ENCODE measurements at places on chromosomes 4 and X.

DNA sequence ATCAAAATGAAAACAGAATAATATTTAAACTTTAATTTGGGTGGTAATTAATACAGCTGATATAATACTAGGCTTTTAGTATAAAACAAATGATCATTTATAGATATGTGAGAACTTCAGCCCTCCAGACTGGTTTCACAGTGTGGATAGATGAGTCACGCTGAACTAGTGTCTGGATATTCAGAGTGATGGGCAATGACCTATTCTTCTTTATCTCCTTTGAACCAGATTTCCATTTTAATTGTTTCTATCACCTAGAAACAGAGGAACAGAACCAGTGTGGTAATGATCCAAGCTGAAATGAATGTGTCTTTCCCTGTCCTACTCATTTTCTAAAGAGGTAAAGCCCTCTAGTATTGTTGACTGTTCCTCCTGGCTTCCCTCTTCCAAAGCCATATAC lies 155.2 kb upstream of the GK2 start:
- DNase-seq: no peak

GRCh38 chrX:48456628-48457331 lies 13.3 kb downstream of the SLC38A5 start:
- DNase-seq: no peak

GRCh38 chr4:123826896-123827295 lies 430.3 kb downstream of the SPRY1 start:
- DNase-seq: no peak

DNA sequence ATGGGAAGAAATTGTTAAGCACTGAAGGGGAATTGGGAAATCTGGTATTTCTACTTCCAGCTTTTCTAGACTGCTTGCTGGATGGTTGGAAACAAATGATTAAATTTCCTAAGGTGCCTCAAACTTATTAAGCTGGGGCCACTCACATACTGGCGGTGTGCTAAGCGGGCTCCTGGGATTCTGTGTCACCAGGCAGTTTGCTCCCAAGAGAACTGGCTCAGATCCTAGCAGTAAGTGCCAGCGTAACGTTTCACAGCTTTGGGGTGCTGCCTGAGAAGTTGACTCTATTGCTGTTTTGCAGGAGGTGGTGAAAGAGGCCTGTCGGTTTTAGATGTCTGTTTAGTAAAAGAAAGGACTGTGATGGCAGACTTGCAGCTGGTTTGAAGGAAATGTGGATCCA lies 6.9 kb upstream of the REELD1 start:
- no peak for DNase-seq

DNA sequence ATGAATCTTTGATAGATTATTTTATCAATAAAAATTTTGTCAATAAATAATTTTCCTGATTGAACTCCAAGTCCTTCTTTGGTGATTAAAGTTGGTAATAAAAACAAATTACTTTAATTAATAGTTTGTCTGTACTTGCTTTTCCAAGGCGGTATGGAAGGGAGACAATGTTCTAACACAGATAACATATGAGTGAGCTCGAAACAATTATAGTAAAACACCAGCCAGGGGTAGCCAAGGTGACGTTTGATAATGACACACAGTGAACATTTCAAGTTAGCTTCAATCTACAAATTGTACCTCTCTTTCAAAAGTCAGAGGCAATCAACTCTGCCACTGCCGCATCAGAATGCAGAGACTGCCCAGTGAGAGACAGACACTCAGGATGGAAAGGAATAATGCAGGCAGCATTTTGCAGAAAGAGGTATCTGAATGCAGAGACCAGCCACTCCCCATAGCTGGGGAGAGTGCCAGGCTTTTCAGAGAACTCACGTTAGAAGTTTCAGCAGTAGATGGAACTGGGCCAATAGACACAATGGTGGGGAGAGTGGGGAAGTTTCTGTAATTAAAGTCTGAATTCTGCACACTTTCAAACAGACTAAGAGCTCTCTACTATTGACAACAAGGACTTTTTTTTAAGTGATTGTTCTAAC lies 18.1 kb upstream of the ATOH1 start:
- DNase-seq: no peak

DNA sequence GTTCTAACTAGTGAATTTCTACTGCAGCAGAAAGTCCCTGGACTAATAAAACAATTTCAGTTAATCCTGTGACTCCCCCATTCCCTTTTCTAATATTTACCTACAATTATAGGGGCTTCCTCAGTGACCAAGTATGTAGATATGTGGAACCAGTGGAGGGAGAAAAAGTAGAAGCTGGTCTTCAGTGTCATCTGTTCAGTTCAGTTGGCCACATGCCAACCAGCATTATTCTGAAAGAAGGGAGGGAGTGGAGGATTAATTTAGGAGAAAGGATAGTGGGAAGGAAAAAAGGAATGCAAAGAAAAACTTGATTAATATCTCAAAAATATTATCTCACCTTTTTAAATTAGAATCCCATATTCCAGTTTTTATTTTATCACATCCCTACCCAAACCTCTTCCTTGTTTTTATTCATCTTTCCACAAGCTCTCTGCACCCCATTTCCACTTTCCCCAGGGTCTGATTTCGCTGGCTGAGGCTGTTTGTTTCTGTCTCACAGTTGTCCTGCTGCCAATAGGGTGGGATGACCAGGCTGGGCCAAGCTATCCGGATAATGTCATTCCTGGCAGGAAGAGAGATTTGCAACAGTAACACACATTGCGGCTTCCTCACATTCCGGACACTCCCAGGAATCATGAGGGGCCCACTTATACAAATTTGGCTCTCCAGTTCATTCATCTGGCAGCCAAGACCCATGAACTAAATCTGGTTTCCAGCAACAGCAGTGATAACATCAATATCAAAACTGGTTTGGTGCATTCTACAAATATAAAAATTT lies 24.6 kb upstream of the ANTXR2 start:
- no peak for DNase-seq

DNA sequence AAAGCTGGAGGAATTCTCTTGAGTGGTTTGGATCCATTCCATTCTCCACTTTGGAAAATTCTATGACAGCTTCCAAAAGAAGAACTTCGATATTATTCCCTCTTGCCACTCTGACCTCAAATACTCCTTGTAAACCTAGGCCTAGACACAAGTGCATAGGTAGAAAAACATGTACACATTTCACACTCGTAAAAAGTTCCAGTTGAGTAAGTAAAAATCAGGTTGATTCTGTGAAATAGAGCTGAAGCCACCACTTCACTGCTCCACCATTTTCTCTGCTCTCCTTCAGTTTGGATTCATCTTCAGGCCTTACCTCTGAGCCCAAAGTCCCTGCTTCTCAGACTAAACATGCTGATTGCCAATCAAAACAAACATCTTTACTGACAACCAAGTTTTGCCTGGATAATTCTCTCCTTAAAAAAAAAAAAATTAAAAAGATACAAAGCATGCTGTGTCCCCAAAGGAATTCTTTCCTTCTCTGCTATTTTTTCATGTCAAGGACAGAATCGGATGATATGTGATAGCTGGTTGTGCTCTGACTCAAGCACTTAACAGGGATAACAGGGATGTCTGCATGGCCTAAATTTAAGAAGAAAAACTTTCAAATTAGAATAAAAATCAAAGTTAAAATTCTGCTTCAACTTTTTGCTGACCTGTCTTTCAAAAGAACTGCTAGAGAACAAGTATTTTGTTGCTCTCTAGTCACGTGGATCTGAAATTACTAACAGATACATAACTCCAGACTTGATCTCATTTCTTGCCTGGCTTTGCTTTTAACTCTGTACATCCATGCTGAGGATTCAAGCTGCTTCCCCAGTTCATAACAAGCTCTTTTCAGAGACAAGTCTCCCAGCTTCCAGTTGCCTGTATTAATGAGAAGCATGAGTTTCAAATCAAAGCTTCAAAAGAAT lies 420.9 kb upstream of the INTU start:
- DNase-seq: no peak
